ENCODE measurements at places on chromosomes 7 and 10. TPM values are rescaled to one million over a fixed set of nuclear protein-coding genes. Genes with fewer than 3 reads are reported as not detected.
A peak's percentile ranks its signal among the peaks of the same experiment; 100 is the strongest.

- no peak for DNase-seq
These were observed 30.9 kb downstream of the DNAJC1 start for GRCh38 chr10:21972584-21972983.

DNA sequence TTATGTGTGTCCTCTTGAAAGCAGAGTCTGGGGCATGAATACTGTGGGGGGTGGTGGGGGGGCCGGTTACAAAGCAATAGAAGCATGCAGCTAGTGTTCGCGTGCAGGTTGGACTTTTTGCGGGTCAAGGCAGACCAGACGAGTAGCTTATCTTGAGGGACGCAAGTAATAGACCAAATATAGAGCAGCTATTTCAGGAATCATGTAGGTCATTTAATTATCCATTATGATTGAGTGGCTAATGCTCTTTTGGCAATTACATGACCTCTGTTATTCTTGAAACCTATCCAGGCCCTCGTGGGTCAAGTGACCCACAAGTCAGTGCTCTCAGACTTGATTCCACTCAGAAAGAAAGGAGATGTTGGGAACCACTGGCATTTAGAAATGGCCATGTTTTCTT, 93.0 kb downstream of the BTRC start:
- DNase-seq = no peak

DNA sequence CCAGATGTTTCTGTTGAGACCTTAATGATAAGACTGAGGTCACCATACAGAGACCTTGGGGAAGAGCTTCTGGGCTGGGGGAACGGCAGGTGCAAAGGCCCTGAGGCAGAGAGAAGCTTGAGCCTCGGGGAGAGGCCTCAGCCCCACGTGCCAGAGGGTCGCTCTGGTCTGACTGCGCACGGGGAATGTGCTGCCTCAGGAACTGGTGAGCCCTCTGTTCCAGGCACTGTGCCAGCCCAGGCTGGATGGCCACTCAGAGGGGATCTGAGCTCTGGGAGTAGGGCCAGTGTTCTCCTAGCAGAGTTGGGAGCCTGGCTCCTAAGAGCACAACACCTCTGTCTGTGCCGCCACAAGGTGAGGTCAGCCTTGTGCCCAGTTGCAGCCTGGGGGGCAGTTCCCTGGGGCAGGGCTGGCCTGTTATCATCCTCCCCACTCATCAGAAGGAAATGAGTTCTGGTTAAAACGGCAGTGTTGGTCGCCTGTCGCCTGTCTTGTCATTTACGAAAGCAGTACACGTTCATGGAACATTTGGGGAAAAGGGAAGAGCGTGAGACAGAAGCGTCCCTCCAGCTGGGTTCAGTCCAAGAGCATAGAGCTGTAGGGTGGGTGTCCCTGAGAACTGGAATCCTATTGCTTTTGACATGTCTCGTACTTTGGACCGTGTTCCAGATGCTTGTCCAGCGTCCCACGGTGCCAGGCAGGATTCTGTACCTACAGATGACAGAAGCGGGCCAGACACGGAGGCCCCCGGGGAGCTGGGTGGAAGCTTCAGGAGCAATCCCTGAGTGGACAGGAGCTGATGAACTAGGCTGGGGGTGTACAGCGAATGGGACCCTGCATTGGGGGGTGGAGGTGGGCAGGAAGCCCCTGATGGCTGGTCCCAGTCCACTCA, 4.3 kb downstream of the TTYH3 start:
- DNase-seq = no peak

GRCh38 chr10:75231672-75232581, 3.8 kb downstream of the COMTD1 start:
- DNase-seq = no peak

DNA sequence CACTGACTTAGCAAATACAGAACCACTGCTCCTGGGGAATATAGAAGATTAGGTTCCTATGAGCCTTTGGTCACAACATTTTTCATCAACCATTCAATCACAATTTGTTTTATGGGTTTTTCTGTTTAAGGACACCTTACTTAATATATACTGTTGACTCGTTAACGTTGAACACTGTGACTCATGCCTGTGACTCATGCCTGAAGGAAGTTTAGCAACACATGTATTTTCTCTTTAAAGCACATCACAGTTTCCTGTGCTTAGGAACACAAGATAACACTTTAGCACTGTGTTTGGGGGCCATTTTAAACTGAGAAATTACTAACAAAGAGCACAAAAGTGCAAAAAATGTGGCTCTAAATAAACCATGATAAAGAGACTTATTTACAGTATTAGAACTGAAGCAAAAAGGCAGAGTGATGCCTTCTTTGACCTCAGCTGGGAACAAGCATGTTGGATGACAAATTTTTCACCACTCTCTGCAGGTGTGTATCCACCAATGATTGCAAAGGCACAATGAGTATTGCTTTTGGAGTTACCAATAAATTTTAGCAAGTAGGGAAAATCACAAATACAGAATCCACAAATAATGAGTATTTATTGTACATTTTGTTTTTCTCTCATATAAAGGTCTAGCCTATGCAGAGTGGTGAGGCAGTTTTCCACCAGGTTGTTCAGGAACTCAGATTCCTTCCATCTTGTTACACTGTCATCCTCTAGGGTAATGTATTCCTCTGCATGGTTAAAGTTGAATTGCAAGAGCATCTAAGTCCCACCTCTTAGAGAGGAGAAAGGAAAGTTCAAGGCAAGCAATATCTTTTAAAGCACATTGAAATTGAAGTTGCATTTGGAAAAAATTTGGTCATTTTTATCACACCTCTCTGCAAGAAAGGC, 7.3 kb downstream of the FGFBP3 start:
- DNase-seq = peak; percentile 97

GRCh38 chr10:129935102-129935866, 28.8 kb downstream of the EBF3 start:
- no peak for DNase-seq

GRCh38 chr10:64732372-64732957, 1211.3 kb downstream of the REEP3 start:
- DNase-seq = no peak

GRCh38 chr7:137454246-137454724, 110.8 kb upstream of the PTN start:
- DNase-seq = peak; percentile 50

DNA sequence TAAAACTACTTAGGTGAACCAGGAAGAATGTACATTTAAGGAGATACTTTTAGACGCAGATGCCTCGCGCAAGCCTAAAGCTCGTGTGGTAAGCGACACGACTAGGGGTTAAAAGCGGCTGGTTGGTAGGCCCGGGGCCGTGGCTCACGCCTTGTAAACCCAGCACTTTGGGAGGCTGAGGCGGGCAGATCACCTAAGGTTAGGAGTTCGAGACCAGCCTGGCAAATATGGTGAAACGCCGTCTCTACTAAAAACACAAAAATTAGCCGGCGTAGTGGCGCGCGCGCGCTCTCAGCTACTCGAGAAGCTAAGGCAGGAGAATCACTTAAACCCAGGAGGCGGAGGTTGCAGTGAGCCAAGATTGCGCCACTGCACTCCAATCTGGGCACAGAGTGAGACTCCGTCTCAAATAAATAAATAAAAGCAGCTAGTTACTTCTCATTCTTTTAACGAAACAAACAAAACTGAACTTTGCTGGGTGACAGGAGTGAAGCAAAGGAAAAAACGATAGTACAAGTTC, 879 bp downstream of the NUDT5 start:
- peak; percentile 50 for DNase-seq

- peak; percentile 95 for DNase-seq
These were observed 18.5 kb upstream of the SERPINE1 start for GRCh38 chr7:101108330-101108857.

- no peak for DNase-seq
These were observed 157.0 kb upstream of the ZMIZ1 start for GRCh38 chr10:78911533-78912340.

DNA sequence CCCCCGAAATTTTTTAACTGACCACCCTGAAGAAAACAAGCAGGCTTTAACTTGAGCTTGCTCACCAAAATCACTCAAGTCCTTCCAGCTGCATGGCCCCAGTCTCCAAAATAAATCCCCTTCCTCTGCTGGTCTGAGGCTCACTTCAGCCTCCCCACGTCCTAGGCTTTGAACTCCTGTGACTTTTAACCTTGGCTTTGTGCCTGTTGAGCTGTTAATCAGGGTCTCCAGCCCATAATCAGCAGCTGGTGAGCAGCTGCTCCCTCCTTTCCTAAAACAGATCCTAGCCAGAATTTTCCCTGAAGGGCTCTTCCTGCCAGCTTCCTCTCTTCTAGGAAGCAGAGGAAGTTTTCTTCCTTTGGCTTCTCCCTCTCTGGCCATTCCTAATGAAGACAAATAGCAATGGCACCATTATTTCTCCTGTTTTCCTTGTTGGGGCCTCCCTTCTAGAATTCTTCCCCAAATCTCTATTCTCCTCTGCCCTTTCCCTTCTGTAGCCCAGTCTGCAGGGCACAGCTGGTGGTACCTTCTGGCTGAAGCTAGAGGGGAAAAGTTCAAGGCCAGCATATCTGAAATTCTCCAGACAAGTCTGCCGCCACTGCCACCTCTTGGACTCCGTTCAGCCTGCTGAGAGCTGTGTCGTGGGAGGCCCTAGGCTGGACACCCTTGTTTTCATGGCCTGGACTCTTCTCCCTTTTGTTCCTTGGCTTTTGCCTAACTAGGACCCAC, 152.1 kb downstream of the NOC3L start:
- DNase-seq = no peak

DNA sequence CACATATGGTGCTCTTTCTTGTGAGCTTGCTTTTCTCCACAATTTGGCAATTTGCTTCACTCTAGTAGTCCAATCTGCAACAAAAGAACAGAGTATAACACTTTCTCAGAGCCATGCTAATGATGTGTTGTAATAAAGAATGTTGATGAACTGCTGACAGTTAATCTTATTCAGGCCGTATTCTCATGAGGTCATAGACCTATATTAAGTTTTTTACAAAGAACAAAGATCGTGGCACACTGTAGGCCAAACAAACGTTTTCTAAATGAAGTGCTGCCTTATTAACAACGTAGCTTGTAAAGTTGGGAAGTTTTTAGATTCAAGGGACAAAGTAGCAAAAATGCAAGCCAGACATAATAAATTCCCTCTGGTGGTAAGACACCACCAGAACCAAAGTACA, 160.1 kb downstream of the GALNT11 start:
- no peak for DNase-seq

The PON3 gene
- total RNA-seq = 3.4 TPM

The OGDHL gene
- total RNA-seq = 0.58 TPM

The ANK3 gene
- total RNA-seq = 5.4 TPM

The ZNF92 gene
- total RNA-seq = 9.2 TPM

The THSD7A gene
- 12.7 TPM for total RNA-seq

All from endothelial cell of umbilical vein (primary cell).